Thoracic aorta (tissue), 2 donors: ENCODE measurements at places on chromosomes 4 and X.

- DNase-seq: no peak
These were observed 87.4 kb downstream of the KIT start for GRCh38 chr4:54745031-54745770.

GRCh38 chr4:5184606-5185005, 133.3 kb downstream of the STK32B start:
- no peak for DNase-seq

DNA sequence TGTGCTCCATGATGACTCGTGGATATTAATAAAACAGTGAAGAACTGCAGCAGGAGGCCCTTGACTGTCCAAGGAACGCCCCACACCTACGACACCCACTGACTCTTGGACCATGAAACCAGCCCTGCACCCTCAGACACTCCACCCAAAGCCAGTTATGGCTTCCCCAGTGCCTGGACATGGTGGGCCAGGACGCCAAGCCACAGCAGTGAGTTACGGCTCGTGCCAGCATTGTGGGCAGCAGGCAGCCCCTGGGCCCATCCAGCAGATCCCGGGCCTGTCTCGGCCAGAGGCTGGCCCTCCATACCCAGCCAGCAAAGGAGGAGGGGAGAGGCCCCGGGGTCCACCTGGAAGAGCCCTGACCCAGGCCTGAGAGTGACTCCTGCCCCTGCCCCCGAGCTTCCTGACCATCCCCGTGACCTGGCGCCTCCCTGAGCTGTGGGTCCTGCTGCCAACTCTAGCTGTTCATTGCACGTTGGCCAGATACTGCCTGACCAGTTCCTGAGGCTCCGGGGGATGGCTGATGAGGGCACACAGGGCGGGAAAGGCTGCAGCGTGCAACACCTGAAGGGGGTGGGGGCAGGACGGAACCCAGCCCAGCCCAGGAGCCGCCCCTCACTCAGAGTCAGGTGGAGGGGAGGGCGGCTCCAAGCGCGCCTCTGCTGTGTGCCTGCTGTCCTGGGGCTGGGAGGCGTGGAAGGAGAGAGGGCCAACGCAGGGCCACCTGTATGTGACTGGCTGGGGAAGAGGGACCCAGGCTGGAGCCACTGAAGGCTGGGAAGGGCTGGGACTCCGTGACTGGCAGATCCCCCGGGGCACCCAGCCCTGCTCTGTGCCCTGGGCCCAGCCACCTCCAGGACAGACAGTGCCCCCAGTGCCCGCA, 739 bp downstream of the SLC49A3 start:
- no peak for DNase-seq

DNA sequence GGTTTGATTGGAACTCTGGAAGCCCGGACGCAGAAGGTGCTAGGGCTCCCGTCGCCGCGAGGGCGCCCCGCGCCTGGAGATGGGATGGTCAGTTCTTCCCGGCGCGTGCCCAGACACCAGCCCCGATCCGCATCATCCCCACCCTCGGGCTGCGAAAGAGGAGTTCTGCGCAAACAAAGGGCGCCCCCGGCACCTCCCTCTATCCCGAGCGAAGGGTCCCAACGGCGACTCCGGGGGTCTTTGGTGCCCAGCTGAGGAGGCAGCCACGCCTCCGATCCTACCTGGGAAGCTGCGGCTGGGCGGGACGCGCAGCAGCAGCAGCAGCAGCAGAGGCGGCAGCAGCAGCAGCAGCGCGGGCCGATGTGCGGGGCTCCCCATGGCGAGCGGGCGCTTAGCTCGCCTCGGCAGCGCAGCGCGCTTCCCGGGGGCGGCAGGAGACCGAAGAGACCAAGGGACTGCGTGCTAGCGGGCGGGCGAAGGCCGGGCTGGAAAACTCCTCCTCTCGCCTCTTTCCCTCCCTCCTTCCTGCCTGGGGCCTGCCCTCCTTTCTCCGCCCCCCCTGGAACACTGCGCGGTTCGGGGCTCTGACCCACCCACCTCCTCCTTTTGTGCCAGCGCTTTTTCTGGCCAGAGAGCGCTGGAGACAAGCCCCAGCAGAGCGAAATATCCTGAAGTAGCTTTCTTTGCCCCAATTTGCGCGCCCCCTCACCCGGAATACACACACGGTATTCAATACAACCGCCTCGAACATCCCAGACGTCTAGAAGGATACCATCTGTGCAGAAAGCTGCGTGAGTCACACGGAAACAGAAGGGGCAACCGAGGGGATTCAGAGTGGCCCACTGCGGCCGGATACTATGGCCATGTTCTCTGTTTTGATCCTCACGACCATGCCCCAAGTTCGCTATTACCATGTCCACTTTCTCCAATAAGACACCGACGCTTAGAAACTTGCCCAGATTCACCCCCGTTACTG, at the start of gene SRPX:
TSS of gene SRPX (minus strand) at position 457 of the 976 bp plus-strand sequence. CDS start at position 378, 79 bp downstream.
- no peak for DNase-seq

GRCh38 chr4:142554412-142554811, 291.7 kb downstream of the INPP4B start:
- no peak for DNase-seq

- DNase-seq: no peak
These were observed 85.0 kb upstream of the WDR1 start for GRCh38 chr4:10201381-10202223.

DNA sequence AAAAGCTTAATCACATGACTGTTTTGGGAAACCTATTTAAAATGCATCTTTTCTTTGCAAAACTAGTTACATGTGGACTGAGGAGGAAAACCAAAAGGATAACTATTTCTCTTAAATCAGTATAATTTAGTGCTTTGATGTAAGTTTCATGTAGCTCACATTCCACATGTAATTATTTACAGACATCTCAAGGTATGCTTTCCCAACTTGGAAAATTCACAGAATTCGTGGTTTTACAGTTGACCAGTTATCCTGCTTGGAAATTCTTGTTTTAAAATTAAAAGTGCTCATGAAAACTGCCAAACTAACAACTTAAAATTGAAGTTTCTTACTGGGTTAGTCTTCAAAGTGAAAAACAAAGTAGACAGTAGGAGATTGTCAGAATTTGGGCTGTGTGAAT, 52.4 kb downstream of the EDNRA start:
- no peak for DNase-seq
